ENCODE measurements at places on chromosomes 1 and 21. TPM values are rescaled to one million over a fixed set of nuclear protein-coding genes. Genes with fewer than 3 reads are reported as not detected.

- no peak for DNase-seq
Measured at GRCh38 chr1:228208831-228209551, 1.1 kb downstream of the OBSCN start.

DNA sequence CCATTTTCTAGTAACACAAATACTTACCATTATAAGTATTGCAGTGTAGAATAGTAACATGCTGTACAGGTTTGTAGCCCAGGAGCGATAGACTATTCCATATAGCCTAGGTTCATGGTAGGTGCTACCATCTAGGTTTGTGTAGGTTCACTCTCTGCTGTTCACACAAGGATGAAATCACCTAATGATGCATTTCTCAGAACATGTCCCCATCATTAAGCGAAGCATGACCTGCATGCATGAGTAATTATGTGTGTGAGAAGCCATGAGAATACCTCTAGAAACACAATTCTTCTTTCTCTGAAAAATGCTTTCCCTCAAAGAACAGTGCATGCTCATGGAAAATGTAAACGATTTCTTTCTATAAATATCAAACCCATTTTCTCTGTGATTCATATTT, 69.3 kb downstream of the NR5A2 start:
- DNase-seq, result no peak

DNA sequence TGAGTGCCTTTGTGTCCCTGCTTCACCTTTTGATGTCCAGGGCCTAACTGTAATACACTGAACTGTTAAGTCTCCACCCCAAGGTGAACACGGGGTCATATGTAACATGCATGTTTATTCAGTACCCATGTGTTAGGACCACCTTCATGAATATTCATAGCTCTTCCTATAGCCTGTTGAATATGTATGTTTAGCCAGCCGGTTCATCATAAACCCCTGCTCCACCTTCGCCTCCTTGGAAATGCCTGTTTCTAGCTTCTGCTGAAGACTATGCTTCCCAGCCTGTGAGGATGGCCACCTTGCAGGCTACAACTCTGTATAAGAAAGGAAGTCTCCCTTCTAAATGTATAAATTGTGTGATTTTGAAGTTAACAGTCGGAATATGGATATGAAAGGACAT, 69.3 kb downstream of the C1orf94 start:
- no peak for DNase-seq

DNA sequence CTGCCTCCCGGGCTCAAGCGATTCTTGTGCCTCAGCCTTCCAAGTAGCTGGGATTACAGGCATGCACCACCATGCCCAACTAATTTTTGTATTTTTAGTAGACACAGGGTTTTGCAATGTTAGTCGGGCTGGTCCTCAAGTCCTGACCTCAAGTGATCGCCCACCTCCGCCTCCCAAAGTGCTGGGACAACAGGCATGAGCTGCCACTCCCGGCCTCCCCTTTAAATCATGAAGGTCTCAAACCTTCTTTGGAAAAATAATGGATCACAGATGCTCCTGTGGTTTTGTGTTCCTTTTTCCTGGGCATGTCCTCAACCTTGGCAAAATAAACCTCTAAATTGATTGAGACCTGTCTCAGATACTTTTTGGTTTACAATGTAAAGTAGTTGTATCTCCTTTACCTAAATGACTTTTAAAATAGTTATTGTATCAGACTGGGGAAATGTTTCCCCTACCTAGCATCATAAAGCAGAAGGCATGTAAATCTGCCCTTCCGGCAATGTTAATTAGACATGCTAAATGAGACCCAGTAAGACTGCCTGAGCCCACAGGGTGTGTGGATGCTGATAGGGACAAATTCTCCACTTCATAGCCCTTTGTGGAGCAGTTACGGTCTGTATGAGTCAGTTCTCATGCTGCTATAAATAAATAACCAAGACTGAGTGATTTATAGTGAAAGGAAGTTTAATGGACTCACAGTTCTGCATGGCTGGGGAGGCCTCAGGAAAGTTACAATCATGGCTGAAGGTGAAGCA, 27.8 kb downstream of the CBR1 start:
- DNase-seq, result no peak

DNA sequence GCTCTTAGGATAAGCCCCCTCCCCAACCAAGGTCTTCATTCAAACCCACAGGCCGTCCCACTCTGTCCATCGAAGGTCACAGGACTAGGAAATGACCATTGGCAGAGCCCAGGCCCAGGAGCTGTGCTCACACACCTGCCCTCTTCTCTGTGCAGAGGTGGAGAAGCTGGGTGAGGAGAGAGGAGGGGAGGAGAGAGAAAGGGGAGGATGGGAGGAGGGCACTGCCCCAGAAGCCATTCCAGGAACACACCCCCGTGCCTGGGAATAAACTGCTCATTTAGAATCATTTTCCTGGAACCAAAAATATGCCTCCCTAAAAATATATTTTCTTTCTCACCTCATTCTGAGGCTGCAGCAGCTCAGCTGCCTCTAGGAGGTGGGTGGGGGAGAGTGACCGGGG, 6.4 kb upstream of the SDC3 start:
- no peak for DNase-seq

DNA sequence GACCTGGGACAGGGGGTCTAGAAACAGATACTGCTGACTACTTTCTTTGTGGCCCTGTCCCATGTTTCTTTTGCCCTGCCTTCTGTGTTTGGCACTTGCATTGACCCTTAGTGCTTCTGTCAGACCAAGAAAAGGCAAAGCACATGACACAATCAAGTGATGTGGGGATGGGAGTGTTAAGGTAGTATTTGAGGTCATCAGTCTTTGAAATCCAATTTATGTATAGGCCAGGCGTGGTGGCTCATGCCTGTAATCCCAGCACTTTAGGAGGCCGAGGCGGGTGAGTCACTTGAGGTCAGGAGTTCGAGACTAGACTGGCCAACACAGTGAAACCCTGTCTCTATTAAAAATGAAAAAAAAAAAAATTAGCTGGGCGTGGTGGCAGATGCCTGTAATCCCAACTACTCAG, 26.0 kb downstream of the SERBP1 start:
- DNase-seq, result no peak

DNA sequence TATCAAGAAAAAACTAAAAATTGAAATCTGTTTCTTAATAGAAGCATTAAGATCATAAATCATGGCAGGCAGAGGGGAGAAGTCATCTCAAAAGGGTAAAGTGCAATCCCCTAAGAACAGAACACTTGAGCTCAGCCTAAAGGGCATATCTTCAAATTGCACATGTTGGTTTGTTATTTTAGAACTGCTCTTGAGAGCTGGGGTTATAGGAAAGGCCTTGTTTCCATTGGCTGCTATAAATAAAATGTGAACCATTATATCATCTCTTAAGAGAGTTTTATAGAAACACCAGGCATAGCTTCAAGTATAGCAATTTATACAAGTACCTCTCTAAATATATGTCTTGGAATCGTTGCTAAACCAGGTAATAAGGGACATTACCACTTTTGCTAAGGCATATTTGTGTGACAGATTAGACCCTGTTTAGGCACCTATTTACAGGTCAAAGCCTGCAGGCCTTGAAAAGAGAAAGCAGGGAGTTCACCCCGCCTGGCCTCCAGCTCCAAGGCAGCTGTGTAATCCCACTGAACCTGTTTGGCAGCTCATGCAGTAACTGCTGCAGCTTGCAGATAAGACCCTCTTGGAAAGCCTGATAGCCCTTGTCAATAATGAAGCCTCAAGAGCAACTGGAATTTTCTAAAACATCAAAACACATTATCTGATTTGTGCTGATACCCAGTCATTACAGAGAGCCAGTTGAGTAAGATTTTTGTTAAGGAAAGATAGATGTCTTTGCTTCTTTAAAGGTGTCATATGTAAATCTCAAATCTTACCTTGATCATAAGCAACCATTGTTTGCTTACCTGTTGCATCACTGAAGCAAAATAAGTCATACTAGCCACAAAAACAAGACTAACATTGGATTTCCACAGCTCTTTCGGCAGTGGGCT, 24.2 kb upstream of the SYDE2 start:
- no peak for DNase-seq

GRCh38 chr1:17957588-17958267, 149.9 kb upstream of the IGSF21 start:
- DNase-seq, result no peak

DNA sequence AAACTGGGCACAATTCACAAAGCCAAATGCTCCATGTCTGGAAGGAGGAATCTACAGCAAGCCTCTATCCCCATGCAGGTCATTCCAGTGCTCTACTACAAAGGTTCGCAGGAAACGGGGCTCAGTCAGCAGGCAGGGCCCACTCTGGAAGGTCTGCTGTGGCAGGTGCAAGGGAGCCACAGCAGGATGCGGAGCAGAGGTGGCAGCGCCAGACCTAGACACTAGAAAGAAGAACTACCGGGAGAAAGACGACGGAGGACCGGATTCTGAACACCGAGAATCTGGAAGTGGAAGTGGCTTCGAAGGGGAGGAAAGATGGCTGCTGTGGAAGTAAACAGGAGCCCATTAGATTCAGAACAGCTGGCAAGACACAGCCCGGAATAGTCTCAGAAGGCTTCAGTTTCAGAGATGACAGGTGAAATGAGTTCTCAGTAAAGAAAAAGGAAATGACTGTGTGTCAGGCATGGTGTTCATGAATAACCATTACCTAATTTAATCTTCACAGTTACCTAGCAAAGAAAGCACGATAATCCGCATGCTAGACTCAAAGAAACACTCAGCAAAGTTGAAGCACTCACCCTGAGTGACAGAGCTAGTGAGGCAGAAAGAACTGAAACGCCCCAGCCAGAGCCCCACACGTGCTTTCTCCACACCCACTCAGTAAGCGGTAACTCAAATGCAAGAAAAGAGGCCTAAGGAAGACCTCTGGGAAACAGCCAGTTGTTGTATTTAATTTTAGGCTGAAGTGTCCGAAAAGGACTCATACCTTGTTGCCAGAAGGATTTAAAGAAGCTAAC, 21.4 kb downstream of the SETD4 start:
- DNase-seq, result no peak

- DNase-seq, result no peak
Measured at GRCh38 chr1:115925467-115925866, 50.8 kb upstream of the SLC22A15 start.

GRCh38 chr21:42190486-42190863, 28.5 kb upstream of the ABCG1 start:
- no peak for DNase-seq

DNA sequence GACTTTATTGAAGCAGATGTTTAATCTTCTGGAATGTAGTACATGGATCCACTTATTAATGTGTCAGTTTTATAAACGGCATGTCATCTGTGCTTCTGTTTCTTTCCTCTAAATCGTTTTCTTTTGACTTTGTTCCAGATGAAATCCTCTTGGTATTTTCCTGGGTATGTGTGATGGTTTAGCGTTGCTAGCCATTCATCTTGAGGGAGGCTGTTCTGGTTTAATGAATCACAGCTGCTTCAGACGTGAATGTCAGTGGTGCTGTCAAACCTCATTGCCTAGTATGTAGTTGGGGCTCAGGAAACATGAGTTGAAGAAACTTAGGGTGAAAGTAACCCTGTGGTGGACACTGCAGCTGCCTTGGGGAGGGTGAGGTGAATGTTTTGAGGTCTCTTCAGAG, 33.2 kb downstream of the KCNK1 start:
- DNase-seq, result no peak

- peak; percentile 92 for DNase-seq
Measured at GRCh38 chr1:153990468-153991150, at the start of gene RPS27. Gene RPS27, plus strand, starts transcription at chr1:153990762. Its CDS starts 35 bp downstream, at chr1:153990797.

- DNase-seq, result no peak
Measured at GRCh38 chr1:30879126-30879786, 29.3 kb downstream of the SDC3 start.

- no peak for DNase-seq
Measured at GRCh38 chr1:203867802-203868201, 6.4 kb downstream of the SNRPE start.

DNA sequence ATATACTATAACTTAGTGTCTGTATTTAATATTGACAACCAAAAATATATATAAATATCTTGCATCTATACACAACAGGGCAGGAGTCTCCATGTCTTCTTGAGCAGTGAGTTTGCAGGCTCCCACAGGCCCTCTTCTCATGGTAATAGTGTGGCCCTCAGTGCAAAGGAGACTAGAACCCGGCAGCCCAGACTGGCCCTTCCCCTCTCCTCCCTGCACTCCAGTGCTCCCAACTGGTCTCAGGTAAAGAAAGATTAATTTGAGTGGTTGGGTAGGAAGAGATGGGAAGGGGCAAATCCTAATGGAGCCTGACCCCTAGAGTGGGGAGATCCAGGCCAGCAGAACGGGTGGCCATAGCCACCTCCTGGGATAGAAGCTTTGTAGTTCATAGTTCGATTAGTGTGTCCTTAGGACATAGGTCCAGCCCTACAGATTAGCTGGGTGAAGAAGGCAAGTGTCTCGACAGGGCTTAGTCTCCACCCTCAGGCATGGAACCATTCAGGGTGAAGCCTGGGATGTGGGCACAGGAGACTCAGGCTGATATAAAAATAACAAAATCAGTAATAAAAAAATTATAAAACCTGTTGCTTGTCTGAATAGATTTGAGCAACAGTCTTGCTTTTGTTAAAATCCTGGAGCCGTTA, 32.3 kb downstream of the SLC2A1 start:
- no peak for DNase-seq

DNA sequence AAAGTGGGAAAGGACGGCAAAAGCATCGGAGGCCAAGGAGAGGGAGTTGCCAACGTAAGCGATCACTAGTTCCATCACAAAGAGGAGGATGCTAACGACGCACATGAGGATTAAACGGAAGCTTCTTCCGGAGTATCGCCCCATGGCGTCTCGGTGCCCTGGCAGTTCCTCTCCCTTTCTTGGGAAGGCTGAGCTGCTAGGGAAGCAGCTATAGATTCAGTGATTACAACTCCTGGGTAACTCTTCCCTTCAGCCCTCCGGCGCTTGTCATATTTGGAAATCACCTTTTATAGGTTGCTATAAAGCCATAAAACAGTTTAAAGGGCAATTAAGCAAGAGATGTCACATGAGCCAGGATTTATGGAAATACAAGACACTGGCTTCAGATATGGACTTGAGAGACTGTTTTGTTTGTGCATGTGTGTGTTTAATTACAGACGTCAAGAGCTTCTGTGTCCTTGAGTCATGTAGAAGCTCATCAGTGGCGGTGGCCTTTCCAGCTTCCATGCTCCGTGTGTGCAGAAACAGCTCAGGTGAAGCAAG, 30.6 kb upstream of the SLC30A10 start:
- DNase-seq, result no peak

GRCh38 chr1:221829327-221830015, 87.6 kb upstream of the DUSP10 start:
- DNase-seq, result peak; percentile 78

DNA sequence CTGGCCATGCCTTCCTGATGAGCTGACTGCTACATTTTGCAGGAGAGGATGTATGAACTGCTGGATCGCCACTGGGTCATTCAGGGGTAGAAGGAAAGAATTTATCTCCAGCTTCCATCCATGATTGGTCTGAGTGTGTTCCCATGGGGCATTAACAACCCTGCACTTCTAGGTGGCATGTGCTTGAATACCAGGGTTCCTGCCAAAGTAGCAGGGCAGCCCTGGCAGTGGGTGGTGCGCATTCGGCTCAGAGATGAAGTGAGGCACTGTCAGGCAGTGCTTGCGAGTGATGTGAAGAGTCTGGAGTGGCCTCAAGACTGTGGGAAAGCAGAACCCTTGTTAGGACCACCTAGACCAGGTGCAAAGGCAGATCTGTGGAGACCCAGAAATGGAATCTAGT, 294.9 kb downstream of the ASTN1 start:
- DNase-seq, result no peak

The SLC2A5 gene
- not detected for total RNA-seq

The THEM4 gene
- total RNA-seq, result 41.5 TPM

The KRTAP21-2 gene
- total RNA-seq, result not detected

The PLA2G2F gene
- not detected for total RNA-seq

The FHL3 gene
- total RNA-seq, result 32.7 TPM

The ACOT11 gene
- total RNA-seq, result 1.5 TPM

The RBM11 gene
- total RNA-seq, result 4.9 TPM

The OLIG1 gene
- total RNA-seq, result not detected

The OR14K1 gene
- total RNA-seq, result not detected

The LCE6A gene
- not detected for total RNA-seq

The GPR89B gene
- total RNA-seq, result 18.3 TPM

All from activated T-cell treated with anti-CD3 and anti-CD28 coated beads, Interleukin-2, amount 50 U/mL, for 72 hours (primary cell).